ENCODE measurements at places on chromosomes 5 and 9. TPM values are rescaled to one million over a fixed set of nuclear protein-coding genes. Genes with fewer than 3 reads are reported as not detected.

GRCh38 chr9:134052941-134053340 is 14.9 kb downstream of the BRD3 start:
- no peak overlapping the region for H3K27ac ChIP-seq
- no peak overlapping the region for H3K4me3 ChIP-seq
- 0 out of 2 replicates have a peak, but pooled peaks cover 5% of the 10 kb centered on the region for H3K36me3 ChIP-seq
- H3K27me3 ChIP-seq = no peaks in the 10 kb centered on the region

DNA sequence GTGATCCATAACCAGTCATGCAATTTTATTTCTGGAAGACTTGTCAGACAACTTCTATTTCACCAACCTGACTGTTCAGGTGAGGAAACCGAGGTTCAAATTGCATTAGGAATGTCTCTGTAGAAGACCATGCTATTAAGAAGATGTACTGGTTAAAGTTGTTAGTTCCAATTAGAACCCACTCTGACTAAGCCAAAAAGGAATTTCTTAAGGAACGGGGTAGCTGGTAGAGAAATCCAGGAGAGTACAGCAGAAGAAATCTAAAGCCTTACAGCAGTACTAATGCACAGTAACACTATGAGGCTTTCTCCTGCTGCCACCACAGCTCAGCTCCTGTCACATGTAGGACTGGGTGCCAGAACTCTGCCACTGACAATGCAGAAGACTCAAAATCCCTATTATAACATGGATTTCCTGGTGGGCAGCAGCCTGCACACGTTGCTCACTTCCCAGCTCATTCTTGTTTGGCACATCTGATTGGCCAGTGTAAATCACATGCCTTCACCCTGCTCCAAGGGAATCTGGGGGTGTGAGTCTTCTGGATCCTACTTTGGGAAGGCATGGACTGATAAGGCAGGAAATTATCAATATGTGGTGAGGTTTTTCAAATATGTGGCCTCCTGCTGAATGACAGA is 37.1 kb downstream of the CAST start:
- 0 out of 2 replicates have a peak overlapping the region, but pooled peaks have one; percentile 0 for H3K4me3 ChIP-seq
- no peaks in the 10 kb centered on the region for H3K27me3 ChIP-seq
- peaks cover 19% of the 10 kb centered on the region for H3K36me3 ChIP-seq
- peak overlapping the region; percentile 93 for H3K27ac ChIP-seq
- peak; percentile 34 for DNase-seq

- H3K36me3 ChIP-seq = no peaks in the 10 kb centered on the region
- H3K27me3 ChIP-seq = peaks cover 4% of the 10 kb centered on the region
- peak; percentile 2 for DNase-seq
- H3K4me3 ChIP-seq = no peak overlapping the region
Measured at GRCh38 chr5:159021901-159022556, 77.7 kb downstream of the EBF1 start.

- peak overlapping the region; percentile 73 for H3K4me3 ChIP-seq
- peaks cover 15% of the 10 kb centered on the region for H3K36me3 ChIP-seq
- peak overlapping the region; percentile 70 for H3K27ac ChIP-seq
Measured at GRCh38 chr9:121372239-121373010, 2.4 kb upstream of the STOM start.

Gene C9orf153
- total RNA-seq = not detected

All from HFFc6 (cell line).